Gastroesophageal sphincter (tissue), 4 donors: ENCODE measurements at places on chromosomes 5 and 9.

- ATAC-seq = peak; percentile 84
These were observed 1.0 kb upstream of the IL12B start for GRCh38 chr5:159331093-159331973.

- no peak for ATAC-seq
These were observed 512.5 kb downstream of the DMAC1 start for GRCh38 chr9:7287065-7287464.

DNA sequence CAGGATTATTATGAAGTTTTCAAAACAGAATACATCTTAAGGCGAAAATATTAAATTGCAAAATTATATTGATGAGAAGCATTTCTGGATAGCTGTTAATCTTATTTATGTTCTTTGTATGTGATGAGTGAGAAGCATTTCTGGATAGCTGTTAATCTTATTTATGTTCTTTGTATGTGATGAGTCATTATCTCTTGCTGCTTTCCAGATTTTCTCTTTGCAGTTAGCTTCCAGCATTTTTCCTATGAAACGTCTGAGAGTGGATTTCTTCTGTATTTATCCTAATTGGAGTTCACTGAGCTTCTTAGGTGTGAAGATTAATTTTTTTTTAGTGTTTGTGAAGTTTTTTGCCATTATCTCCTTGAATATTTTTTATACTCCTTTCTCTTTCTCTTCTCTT lies 8.2 kb downstream of the TMEM232 start:
- ATAC-seq = no peak

DNA sequence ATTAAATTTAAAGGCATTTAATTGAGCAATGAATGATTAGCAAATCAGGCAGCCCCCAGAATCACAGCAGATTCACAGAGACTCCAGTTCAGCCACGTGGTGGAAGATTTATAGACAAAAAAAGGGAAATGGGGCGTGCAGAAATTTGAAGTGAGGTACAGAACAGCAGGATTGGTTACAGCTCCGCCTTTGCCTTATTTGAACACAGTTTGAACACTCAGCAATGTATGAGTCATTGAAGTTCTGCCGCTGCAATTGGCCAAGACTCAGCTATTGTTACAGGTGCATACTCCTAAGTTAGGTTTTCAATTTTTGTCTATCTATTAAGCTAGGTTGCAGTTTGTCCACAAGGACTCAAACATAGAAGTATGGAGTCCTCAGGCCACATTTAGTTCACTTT lies 157.7 kb upstream of the SLC12A2 start:
- ATAC-seq = no peak

DNA sequence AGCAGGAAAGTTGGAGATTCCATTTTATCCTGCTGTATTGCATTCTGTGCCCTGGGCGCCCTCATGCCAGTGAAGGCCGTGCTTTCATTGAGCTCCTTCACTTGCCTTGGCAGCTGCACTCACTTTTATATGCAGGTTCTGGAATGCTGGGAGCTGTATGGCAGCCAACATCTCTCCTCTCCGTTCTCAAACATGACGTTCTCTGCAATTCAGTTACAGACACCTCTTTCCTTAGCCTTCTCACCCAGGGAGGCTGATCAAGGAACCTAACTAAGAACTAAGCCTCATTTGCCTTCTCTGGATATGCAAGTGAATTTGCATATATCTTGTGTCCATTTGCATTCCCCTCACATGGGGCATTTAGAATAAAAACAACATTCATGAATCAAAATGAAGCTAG lies 29.4 kb upstream of the PURA start:
- ATAC-seq = peak; percentile 46

DNA sequence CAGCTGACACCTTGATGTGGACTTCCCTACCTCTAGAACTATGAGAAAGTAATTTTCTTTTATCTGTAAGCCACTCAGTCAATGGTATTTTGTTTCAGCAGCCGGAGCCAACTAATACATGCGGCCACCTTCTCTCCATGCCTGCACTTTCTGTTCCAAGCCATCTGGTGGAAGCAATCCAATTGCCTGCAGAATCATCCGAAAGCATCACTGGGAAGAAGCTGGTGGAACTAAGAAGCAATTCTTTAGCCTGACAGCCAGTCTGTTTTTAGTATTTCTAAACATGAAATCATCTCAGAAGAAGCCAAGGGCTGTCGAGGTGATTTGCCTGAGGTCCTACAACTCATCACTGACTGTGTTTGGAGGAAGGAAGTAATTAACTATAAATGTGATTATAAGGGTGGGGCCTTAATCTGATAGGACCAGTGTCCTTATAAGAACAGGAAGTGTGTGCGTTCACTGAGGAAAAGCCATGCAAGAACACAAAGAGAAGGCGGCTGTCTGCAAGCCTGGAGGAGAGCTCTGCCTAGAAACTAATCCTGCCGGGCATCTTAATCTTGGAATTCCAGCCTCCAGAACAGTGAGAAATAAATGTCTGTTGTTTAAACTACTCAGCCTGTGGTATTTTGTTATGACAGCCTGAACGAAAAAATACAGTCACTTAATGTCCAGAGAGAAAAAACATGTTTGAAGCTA lies 49.1 kb downstream of the NXNL2 start:
- peak; percentile 75 for ATAC-seq

DNA sequence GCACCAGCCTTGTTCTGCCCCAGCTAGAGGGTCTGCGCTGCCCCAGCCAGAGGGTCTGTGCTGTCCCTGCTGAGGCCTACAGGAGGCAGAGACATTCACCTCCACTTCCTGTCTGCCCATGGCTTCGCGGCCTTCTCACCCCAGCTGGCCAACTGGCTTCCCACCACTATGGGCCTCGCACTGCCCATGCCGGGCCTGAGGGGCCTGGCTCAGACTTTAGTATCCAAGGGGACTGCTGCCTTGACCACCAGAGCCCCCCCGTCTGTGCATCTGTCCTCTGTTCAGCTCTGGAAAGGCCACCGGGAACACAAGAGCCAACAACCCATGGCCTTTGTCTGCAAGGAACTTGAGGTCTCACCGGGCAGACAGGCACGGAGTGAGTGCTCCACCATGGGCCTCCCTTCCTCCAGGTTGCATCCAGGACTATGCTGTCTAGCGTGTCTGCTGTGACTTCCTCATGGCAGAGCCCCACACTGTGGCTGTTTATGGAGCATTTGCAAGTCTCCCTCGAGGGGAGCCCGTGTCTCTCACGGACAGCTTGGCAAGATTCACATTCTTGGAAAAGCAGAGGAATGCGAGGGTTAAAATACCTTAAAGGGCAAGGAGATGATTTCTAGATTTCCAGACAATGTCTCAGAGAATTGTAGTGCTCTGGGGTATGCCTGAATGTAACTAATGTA lies 1.7 kb downstream of the DCANP1 start:
- ATAC-seq = no peak

DNA sequence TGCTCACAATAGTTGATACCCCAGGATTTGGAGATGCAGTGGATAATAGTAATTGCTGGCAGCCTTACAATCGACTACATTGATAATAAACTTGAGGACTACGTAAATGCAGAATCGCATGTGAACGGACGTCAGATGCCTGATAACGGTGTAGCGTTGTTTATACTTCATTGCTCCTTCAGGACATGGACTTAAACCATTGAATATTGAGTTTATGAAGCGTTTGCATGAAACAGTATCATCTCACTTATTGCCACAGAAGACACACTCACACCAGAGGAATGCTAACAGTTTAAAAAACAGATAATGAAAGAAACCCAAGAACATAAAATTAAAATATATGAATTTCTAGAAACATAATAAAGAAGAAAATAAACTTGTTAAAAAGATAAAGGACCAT lies 101.6 kb downstream of the GABBR2 start:
- no peak for ATAC-seq

GRCh38 chr5:160923411-160923810 lies 71.4 kb upstream of the ATP10B start:
- ATAC-seq = no peak

GRCh38 chr9:112315331-112316257 lies 17.8 kb downstream of the PTBP3 start:
- ATAC-seq = no peak

DNA sequence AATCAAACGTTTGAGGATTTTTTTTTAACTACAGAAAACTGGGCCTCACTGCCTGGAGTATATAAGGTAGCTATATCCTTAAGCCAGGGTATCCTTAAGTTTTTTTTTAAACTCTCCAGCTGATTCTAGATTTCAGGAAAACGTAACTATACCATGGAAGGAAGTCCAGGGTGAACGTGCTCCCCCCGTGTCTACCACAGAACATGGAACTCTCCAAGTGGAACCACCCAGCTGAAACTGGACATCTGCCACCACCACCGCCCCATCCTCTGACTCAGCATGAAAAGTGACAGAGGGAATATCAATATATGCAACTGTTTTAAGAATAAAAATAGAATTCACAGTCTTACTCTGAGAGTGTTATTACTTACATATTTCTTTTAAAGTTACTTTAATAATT lies 61.3 kb downstream of the DROSHA start:
- peak; percentile 63 for ATAC-seq

DNA sequence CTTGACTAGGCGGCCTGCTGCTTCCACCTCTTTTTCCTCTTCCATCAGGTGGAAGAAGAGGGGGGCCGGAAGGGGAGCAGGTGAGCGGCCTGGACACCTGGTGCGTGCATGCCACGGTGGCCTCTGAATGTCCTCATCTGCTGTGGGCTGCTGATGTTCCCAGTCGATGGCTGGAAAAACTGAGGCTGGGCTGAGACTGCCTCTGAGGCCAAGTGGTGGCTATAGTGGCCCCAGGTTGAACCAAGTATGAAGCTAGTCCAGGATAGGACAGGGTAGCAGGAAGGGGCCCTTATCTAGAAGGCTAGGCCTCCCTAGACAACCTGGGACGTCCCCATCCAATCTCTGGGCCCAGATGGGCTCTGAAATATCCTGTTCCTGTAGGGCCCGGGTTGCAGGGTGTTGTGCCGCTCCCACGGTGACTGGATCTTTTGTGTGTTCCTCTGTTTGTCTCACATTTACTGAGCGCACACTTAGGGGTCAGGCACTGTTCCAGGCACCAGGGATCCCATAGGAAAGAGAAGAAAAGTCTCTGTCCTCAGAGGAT lies 753 bp upstream of the NR5A1 start:
- no peak for ATAC-seq

- ATAC-seq = no peak
These were observed 104.6 kb upstream of the SARDH start for GRCh38 chr9:133842721-133843227.

DNA sequence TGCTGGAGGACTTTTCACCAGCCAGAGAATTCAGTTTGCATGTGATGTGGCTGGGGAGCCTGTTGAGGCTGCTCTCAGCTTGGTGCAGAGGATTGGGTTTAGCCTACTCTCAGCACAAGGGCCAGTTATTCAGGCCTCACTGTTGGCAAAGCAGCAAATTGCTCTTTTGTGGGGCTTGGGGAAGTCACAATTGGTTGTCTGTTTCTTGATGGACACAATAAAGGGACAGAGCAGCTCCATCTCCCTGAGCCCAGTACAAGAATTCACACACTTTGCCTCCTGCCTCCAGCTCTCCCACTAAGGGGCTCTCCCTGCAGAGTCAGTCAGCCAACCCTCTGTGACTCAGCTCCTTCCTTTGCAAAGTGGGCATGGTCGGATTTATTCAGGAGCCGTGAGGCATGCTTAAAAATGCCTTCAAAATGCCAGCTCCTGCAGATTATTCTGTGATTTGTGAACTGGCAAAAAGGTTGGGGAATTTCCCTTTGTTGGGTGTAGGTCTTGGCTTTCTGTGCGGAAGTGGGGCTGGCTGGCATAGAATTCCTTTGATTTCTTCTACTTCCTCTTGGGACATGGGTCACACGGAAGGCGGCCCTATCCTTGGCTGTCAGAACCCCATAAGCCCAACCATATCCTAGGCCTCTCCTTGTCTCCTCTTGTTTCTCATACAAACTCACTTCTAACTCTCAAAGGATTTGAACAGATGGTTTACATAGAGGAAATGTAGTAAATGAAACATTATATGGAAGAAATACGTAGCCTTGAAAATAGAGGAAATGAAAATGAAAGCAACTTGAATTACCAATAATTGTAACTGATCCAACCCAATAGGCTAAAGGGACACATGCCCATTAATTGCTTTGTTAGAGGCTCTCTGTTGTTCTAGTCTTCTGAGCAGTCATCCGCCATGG lies 118.7 kb upstream of the CD180 start:
- ATAC-seq = peak; percentile 52
